ENCODE measurements at places on chromosomes 3 and 15. TPM values are rescaled to one million over a fixed set of nuclear protein-coding genes. Genes with fewer than 3 reads are reported as not detected.

- DNase-seq = no peak
Observed at GRCh38 chr3:144770281-144770680, 798.7 kb downstream of the DIPK2A start.

PIGX gene
- 18.9 TPM for total RNA-seq

DNA sequence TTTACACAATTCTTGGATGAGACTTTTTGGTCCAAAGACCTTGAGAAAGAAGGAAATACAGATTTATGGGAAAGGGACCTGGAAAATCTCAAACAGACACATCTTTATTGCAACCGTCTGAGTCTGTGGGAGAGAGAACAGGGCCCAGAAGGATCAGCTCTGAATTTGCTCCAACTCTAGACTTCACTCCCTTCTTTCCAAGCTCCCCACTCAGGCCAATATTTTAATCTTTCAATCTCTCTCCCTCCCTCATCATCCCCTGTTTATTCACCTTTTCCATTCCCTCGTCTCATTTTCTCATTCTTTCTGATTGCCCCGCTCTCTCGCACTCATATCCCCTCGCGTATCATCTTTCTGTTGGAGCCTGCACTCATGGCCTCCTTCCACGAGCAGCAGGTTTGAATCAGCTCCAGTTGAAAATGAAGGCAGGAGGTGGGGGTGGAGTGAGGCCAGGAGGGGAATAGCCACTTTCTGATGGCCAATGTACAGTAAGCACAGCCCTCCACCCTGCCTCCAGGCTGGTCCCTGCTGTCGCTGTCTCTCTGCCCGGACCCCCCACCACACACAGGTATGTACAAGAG, 63.6 kb upstream of the BOC start:
- no peak for DNase-seq

C3orf38 gene
- 42.5 TPM for total RNA-seq

ANKRD34C gene
- total RNA-seq = not detected

DNA sequence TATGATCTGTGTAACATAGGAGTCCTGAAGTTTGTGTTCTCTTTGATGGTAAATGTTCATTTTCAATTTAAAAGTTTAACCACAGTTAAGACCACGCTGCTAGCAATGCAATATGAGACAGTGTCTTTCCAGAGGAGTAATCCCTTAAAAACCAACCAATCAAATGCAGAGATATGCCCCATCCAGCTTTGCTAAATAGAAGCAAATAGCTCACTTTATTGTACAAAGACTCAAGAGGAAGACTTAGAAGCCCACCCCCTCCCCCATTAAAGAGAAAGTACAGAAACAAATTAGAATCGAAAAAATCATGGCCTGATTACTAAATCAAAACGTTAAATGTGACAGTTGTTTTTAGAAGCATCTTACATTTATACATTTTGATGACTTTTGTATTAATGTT, 2.1 kb upstream of the ANP32A start:
- no peak for DNase-seq

TTLL13 gene
- 0.22 TPM for total RNA-seq

- DNase-seq = peak; percentile 86
Observed at GRCh38 chr3:129526121-129526900, 2.1 kb upstream of the RHO start.

HRG gene
- total RNA-seq = not detected

AHSG gene
- total RNA-seq = not detected

STXBP5L gene
- total RNA-seq = not detected

DNA sequence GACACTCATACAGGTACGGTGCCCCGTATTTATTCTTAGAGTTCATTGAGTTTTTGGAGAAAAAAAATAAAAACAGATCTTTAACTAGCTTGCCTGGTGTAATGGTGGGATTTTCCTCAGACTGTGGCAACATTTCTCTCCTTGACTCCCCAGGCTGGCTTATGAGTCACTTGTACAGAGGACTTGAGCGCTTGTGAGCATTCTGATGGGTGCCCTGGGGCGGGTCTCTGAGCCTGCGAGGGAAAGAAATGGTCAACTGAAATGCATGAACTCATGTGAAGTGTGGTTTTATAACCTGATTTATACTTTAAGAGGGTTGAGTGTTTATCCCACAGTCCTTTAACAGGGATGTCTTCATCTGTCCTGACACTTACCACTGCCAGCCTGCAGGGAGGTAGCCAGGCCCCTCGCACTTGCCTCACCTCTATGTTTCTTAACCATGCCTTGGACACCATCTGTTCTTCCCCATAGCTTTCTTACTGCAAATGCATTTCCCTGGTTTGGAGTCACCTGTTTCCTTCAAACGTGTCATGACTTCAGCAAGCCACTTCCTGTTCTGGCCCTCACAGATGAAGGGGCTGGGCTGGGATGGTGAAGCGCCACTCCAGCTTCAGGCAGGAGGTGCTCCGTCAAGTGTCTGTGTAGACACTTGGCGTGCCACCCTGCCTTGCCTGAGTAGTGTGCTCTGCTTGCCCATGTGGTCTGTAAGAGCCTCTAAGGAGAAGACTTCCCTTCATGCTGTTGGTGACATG, 118.7 kb downstream of the PDE8A start:
- DNase-seq = peak; percentile 14

CIB2 gene
- 3.8 TPM for total RNA-seq

DNA sequence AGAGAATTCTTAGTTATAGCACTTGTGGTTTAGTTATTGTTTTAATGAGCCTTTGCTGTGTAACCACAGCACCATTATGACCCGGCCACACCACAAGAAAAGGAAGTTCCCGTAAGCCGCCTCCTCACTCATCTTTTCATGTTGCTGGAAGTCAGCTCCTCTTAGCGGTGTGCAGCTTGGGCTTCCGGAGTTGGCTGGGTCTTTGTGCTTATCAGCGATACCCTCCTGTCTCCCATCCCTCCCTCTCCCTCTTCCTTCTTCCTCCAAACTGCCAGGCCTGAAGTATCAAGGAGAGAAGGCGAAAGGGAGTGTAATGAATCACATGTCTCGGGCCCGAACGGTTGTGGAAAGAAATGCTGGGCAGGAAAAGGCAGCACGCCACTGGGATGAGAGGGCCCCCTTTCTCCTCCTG, 353.5 kb downstream of the MCTP2 start:
- peak; percentile 6 for DNase-seq

DNA sequence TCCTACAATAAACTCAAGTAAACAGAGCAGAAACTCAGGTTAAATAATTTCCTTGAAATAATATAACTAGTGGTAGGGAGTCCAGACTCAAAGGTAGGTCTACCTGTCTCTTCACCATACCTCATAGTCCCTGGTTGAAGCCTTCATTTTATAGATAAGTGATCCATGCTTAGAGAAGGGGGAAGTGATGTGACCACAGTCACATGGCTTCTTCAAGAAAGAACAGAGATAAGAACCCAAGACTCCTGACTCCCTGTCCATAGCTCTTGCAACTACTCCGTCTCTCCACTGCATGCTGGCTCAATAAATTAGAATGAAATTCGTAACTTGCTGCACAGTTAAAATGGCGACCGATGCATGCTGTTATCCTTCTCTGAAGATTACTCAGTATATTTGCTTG, 11.0 kb upstream of the C15orf61 start:
- no peak for DNase-seq

- no peak for DNase-seq
Observed at GRCh38 chr3:32850636-32851035, 32.8 kb downstream of the TRIM71 start.

DNA sequence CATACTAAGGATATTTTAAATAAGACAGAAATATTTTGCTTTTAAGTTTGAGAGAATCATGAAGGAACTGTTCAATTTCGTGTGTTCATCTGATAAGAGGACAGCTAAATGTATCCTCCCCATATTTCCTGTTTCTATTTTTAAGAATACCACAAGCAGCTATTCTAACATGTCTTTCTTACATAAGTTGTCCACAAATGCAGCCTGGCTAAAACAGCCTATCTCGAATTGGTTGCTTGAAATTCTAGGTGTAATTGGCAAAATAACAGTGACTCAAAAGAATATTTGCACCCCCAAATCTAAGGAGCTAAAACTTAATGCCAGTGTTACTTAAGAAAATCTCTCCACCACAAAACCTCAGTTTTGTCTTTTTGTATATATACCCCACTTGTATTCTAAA, 35.0 kb downstream of the BTLA start:
- DNase-seq = peak; percentile 60

THPO gene
- not detected for total RNA-seq

- no peak for DNase-seq
Observed at GRCh38 chr3:18790384-18790783, 357.9 kb upstream of the KCNH8 start.

GRCh38 chr15:77966540-77967234, 110.8 kb downstream of the TBC1D2B start:
- peak; percentile 62 for DNase-seq

DUOXA1 gene
- total RNA-seq = 0.74 TPM

GRCh38 chr3:197847866-197848401, 56.9 kb downstream of the LRCH3 start:
- peak; percentile 73 for DNase-seq

DNA sequence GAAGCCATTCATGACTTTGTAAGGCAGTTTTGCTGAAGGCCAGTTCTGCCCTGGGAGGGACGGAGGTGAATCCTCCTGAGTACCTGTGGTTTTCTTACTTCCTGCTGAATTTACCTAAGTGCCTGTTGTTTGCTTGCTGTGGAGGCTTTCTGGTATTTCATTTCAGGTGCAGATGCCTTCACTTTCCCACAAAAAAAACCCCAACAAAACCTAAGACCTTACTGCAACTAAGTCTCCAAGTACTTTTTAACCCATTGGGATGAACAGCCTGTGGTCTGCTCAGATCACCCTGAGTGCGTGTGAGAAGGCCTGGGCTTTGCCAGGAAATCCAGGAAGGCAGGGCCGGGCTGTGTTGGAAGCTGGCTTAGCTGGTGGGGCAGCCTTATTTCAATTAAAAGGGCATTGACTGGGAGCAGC, 65.3 kb downstream of the IGF1R start:
- DNase-seq = peak; percentile 21

DNA sequence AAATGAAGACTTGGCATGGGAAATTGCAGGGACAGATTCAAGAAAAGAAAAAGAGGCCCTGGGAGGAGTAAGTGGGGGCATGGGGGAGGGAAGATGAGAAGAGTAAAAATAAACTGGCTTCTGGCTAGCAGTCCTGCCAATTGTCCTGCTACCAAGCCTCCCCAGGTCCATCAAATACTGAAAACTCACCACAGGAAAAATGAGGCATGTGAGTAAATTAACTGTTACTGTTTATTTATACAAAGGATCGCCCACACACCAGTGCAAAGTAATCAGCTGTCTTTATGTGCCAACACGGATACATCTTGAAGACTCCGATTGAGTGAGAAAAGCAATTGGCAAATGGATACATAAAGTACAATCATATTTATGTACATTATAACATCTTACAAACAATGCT, 10.7 kb upstream of the KLHL25 start:
- DNase-seq = no peak

KIF7 gene
- total RNA-seq = not detected

- no peak for DNase-seq
Observed at GRCh38 chr3:34547297-34547920, 749.0 kb downstream of the PDCD6IP start.

TM4SF1 gene
- not detected for total RNA-seq

DNA sequence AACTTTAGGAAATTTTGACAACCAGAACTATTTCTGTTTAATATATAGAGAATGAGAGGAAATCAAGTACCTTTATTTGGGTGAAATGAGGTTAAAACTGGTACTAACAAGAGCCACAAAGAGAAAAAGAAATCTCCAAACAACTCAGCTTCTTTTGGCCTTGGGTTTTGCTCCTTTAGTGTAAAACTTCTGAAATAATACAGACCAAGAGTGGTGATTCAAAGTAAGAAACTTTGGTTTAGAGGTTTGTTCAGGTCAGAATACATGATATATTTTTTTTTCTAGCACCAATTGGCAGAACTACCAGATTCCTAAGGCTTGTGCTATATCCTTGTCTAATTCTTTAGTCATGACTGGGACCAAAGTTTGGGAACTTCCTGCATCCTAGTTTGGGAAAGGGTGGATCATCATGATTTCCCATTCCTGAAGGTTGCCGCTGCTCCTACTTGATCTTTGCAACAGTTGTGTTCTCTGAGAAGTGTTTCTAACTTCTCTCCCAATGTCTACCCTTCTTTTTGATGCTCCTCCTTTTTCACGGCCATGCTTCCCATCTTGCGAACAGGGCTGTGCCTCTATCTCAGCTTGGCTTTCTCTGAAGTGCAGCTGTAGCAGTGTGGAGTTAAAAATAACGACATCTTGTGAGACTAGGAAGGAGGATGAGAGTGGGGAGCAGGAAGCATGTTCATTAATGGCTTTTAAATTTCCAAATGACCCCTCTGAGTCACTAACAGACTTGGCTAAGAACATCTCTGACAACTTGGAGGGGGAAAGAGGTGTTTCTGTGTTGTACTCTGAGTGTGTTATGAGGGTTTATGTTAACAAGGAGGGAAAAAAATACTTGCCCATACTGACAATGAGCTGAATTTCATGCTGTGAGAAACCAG, 87.7 kb downstream of the KCNAB1 start:
- no peak for DNase-seq

DNA sequence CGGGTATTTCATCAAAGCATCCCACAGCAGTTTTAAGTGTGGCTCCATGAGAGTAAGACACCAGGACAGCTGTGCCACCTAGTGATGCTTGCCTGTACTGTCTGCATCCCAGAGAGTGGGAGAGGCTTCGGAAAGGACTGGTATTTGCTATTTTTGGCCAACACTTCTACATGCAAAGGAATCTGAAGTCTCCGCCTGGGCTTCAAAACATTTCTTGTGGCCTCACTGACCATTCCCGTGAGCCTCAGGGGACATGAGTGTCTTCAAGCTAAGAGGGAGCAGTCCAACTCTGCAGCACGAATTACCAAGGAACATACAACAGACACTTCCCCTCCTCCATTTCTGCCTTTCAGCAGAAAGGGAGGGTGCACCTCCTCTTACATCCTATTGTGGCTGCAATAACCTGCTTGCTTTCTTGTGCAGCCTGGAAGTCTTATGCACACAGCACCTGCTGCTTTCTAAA, 177.5 kb downstream of the RORA start:
- no peak for DNase-seq

MKRN2OS gene
- total RNA-seq = not detected

GPR15 gene
- total RNA-seq = 6.5 TPM

C3orf70 gene
- total RNA-seq = not detected

- no peak for DNase-seq
Observed at GRCh38 chr3:100899440-100900091, 93.7 kb downstream of the ABI3BP start.

DNA sequence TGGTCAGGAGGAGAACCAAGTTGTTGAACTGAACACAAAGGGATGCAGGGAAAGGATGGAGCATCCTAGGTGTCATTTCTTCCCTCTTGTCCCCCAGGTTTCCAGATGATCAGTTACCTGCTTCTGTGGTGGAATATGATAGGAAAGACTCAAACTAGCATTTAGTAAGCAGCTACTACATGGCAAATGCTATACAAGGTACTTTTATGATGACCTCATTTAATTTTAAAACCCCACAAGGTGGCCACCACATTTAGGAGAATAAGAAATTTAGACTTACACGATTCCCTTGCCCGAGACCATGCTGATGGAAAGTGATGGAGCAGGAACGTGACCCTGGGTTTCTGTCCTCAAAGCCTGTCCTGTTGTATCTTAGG, 40.9 kb downstream of the CCR4 start:
- no peak for DNase-seq

GRCh38 chr3:106688464-106688863, 688.8 kb upstream of the CCDC54 start:
- DNase-seq = no peak

LTF gene
- 0.22 TPM for total RNA-seq
